ENCODE measurements at places on chromosomes 3 and 15. TPM values are rescaled to one million over a fixed set of nuclear protein-coding genes. Genes with fewer than 3 reads are reported as not detected.
A peak's percentile ranks its signal among the peaks of the same experiment; 100 is the strongest.

The VIPR1 gene
- not detected for total RNA-seq

DNA sequence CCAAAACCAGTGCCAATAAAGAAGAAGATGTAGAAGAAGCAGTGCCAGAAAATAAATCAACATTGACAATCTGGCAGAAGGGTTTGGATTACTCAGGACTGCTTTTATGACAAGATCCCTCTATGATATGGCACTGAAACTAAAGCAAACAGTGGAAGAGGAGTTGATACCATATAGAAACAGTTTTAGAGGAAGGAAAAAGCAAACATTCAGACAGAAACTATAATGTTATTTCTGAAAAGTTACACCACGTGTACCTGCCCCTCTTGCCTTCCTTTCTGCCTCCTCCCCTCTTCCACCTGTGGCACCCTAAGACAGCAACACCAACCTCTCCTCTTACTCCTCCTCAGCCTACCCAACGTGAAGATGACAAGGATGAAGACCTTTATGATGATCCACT, 63.0 kb downstream of the SFMBT1 start:
- DNase-seq = no peak

DNA sequence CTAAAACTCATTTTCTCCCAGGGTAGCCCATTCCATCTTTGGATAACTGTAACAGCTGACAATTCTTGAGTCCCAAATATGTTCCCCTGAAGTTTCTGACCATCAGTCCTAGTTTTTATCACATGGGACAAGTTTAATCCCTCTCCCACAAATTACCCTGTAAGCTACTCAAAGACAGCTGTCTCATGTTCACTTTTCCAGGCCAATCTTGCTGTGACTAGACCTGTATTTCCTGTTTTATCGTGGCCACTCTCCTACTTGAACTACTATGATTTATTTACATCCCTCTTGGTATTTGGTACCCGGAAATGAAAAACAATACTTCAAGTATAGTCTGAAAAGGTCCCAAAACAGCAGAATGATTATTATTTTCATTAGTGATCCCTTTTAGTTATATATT, 95.1 kb upstream of the MEX3B start:
- DNase-seq = no peak

The FMN1 gene
- total RNA-seq = 3.4 TPM

GRCh38 chr3:22296601-22297000, 545.6 kb upstream of the ZNF385D start:
- DNase-seq = no peak

DNA sequence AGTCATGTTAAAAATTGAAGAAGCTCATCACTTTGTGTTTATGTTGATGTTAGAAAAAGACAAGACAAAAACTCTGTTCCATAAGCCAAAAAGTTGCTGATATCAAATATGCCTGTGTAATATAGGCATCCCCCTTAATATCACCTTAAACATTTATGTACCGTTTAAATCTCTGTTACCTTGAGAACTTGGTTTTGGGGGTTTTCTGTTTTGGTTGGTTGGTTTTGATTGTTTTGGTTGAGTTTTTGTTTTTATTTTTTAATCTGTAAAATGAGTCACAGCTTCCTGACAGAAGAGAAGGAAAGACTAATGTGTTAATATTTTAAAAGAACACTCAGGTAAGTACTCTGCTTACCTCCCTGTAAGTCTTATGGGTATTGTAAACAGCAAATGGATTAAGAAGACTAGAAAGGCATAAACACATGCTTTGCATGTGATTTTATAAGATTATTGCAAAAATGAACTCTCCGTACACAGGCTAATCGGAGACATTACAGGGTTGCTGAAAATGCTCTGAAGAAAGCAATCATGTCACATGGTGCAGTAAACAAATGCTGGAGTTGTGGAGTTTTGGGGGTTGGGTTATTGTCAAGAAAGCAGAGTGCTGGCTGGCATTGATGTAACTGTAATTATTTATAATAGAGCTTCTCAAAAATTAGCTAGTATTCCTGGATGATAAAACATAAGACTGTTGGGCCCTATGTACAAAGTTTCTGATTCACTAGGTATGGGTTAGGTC, 69.5 kb upstream of the MBNL1 start:
- no peak for DNase-seq

- peak; percentile 96 for DNase-seq
Observed at GRCh38 chr3:120497336-120497735, 46.5 kb upstream of the FSTL1 start.

DNA sequence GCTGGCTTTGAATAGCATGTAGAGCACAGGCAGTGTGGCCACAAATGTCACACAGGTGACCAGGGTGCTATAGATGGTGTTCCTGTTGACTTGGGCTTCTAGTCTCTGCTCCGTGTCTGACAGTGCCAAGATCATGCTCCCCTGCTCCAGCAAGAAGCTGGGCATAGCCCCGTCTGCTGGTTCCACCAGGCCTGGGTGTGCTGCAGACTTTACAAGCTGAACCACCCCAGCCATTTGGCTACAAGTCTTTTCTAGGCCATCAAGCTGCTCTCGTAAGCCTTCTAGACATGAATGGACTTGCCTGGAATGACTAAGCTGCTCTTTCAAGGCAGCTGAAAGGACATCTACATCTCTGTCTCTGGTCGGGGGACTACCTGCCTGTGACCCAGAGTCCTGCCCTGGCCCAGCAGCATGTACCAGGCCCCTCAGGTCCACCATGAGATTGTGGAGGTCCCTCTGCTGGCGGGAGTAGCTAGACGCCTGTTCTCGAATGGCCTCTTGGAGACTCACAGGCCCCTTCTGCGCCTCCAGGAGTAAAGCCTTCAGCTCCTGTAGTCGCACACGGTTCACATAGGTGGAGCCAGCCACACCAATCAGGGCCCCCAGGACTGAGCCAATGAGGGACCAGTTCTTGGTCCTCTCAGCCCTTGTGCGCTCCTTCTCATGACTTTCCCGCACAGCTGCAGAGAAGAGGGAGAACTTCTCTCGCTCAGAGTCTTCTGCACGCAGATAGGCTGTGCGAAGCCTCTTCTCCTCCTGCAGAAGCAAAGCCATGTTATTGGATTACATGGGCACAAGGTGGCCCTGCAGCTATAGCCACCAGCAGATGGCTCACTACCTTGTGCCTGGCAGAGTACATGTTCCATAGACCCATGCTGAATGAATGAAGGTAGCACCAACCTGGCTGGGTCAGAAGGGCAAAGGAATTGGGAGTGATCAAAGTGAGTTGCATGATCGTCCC, 2.8 kb upstream of the PLXNB1 start:
- DNase-seq = no peak
